ENCODE measurements at places on chromosomes 16 and 17.

DNA sequence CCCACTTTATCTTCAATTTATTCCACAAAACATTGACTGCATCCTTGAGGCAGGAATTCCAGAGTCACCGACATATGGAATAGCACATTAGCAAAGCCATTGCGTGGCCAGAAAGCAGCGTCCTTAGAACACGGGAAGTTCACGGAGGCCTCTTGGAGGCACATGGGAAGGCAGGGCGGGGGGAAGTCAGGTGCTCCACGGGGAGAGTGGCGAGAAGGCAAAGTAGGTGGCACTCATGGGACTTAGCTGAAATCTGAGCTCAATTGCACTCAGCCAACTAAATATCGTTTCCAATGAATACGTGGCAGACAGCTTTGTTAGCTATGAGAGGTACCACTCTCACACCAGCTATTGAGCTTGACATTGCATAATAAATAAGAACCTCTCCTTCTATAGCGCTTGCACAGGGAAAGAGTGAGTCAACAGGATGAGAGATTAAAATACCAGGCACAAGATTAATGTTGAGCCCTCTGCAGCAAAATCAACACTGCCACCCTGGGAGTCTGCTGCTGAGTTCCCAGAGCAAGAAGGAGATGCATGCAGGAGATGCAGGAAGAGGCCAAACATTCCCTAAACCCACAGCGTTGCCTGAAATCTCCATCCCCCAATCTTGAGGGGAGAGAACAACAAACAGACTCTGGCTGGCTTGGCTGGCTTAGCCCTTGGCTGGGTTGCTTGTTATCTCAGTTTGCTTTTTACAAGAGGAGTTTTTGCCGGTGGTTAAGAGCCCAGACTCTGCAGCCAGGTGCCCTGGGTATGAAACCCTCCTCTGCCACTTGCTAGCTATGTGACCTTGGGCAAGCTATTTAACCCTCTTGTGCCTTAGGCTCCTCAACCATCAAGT, 28.8 kb downstream of the ABCC12 start:
- no peak for DNase-seq

GRCh38 chr16:1938910-1939309, 4.1 kb downstream of the MSRB1 start:
- DNase-seq = no peak

DNA sequence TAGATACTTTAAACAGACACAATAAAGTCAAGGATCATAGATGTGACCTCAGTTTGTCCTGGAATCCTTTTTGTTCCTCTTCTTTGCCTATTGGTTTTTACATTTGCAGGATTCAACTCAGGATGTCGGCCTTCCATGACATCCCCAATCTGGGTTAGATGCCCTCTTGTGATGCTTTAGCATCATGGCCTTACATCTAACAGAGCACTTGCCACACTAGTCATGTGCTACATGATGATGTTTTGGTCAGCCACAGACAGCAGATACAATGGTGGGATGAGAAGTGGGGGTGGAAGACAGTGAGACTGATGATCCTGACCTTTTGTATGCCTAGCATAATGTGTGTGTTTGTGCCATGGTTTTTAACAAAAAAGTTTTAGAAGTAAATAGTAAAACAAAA, 1.8 kb upstream of the SYNRG start:
- no peak for DNase-seq

- DNase-seq = no peak
These were observed 11.5 kb upstream of the LGALS3BP start for GRCh38 chr17:78991017-78991738.

GRCh38 chr17:42034059-42034458, 14.2 kb downstream of the NKIRAS2 start:
- no peak for DNase-seq

Measured in CD8-positive, alpha-beta memory T cell (primary cell).